ENCODE measurements at places on chromosomes 13 and 19.

GRCh38 chr13:42781352-42781751 lies at the start of gene FAM216B:
Gene FAM216B (plus strand): TSS chr13:42781584. CDS start chr13:42784068, 2,484 bp downstream.
- no peak for DNase-seq

- DNase-seq, result no peak
Measured at GRCh38 chr13:58698531-58698930, 1067.0 kb downstream of the PCDH17 start.

- DNase-seq, result no peak
Measured at GRCh38 chr13:23449398-23450162, 16.1 kb upstream of the SACS start.

- DNase-seq, result no peak
Measured at GRCh38 chr19:53659292-53659691, 27.5 kb downstream of the DPRX start.

- DNase-seq, result no peak
Measured at GRCh38 chr19:2500841-2501261, 24.9 kb downstream of the GADD45B start.

DNA sequence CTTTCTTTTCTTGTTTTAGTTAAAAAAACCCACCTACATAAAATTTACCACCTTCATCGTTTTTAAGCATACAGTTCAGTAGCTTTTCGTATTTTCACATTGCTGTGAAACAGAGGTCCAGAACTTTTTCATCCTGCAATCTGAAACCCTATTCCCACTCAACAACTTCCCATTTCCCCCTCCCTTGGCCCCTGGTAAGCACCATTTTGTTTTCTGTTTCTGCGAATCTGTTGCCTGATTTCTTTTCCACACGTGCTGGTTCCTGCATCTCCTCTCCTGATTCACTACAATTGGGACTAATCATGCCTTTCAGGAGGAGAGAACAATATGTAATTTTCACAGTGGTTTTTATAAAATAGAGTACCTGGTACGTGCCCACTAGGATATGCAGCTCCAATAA lies 149.2 kb upstream of the RNF113B start:
- DNase-seq, result no peak

Measured in activated CD4-positive, alpha-beta T cell treated with anti-CD3 and anti-CD28 coated beads, Interleukin-2, amount 50 U/mL, for 4 hours (primary cell).